GM03348 (cell line): ENCODE measurements at places on chromosomes 4 and X.

GRCh38 chr4:124199755-124200154, 512.8 kb downstream of the ANKRD50 start:
- DNase-seq, result no peak

- DNase-seq, result no peak
Observed at GRCh38 chrX:100477467-100477866, 67.4 kb upstream of the PCDH19 start.

DNA sequence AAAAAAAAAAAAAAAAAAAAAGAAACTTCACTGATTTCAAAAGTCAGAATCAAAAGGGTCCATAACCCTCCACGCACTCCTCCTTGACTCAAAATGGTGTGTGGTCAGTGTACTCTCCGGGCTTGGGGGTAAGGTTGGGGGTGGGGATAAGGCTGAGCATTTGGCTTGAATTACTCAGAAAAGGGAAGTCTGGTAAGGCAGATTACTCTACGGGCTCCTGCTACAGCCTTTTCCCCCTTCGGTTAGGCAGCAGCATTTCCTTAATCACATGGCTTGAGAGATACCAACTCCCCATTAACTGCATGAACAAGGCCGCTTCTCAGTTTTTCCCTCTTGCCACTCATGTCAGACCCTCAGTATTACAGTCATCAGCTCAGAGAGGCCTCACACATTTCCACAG, 135.4 kb upstream of the DUSP21 start:
- no peak for DNase-seq

DNA sequence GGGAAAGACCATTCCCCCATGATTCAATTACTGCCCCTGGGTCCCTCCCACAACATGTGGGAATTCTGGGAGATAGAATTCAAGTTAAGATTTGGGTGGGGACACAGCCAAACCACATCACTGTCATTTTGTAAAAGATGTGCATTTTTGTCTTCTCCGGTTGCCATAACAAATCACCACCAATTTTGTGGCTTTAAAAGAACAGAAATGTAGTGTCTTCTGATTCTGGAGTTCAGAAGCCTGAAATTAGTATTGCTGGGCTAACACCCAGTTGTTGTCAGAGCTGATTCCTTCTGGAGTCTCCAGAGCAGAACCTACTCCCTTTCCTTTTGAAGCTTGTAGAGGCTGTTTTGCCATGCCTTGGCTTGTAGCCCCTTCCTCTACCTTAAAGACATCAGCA, 54.1 kb upstream of the DHRSX start:
- no peak for DNase-seq

DNA sequence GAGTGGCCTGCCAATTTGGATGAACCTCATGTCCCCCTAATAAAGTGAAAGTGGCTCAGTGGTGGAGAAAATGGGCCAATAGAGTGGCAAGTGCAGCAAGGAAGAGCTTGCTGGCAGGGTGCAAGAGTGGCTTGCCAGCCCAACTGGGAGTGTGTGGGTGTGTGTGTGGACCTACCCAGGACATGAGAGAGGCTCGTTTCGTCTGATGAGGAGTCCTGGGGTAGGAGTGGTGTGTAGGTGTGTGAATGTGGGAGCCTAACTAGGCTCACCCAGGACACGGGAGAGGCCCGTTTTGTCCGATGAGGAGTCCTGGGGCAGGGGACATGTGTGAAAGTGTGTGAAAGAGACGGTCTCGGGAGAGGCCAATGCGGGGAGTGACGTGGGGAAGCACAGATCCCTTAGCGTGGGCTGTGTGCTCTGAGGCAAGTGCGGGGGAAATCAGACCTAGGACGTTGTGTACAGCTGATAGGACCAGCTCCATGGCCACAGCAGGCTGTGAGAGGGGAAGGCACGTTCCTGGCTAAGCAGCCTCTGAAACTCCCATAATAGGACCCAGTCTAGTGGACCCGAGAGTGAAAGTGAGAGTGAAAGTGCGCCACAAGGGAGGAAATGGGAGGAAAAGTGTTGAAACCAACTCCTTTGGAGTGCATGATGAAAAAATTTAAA, 5.3 kb downstream of the GAGE10 start:
- DNase-seq, result peak; percentile 16

DNA sequence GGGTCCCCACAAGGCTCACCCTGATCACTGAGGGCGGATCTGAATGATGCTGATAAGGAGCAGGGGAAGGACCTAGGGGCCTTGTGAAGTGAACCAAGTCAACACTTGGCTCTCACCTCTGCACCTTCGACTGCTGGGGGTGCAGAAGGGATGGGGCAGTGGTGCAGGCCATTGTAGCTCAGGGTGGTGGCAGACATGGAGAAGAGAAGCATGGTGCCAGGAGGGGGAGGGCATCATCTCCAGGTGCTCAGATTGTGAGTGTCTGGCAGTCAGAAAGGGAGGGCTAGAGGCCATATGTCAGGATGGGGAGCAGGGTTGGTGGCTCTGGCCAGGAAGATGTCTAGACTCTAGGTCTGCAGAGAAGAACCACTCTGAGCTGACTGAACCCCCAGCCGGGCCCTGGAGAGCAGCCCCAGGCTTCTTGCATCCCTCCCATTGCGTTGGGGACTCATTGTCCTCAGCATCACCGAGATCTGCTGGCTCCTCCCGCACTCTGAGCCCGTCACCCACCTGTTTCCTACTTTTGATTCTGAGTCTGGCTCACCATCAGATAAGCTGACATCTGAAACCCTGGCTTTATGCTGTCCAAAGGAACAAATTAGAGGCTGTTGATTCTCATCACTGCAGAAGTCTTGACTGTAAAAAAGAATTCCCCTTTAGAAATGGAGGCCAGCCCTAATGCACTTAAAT, 3.8 kb downstream of the APLN start:
- no peak for DNase-seq

DNA sequence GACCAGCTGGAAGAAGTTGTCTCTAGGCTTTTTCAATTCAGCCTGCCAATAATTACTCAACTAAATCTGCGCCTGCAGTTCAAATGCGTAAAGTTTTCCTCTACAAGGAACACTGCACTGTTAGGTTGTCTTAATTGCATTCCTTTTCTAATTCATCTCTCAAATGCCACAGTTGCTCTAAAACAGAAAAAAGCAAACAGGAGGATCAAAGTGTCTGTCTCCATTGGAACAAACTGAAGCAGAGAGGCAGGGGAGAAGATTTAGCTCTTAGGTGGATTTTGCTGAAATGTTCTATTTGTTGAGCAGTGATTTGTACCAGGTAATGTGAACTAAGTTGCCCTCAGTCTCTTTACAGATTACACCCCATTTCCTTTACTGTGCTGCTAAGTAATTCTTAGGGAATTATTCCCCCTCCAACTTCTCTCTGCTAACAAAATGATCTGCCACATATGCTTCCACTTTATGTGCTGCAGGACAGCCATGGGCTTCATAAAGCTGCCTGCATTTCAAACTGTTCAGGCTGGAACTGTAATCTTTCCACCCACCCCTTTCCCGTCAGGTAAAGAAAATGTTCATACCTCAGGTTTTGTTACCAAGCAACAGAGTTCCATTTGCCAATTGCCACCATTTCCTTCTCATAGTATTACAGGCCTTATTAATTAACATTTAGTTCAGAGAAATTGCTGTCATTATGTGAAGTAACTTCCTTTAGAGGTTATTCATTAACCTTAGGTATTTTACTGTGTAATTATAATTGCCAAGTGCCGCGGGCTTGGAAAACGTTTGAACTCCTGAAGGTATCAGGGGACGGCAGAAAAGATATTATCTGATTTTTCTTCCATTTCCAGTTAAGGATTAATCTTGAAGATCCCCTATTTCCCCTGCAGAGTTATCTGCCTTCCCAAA, 149.3 kb downstream of the SPRY1 start:
- DNase-seq, result no peak

DNA sequence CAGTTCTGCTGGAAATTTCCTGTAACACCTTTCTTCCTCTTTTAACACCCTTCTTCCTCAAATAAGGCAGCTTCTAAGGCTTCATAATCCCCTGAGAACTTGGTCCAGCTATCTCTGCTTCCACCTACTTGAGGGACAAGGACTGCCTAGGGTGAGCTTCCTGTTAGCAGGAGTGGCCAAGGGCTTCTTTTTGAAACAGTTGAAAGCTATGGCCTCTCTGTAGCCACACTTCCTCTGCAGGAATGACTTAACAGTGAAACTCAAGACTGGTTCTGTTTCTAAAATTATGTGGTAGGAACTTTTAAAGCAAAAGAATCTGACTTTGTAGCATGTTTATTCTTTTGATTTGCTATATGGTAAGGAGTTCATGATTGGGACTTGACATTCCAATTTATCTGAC, 108.5 kb upstream of the WDR1 start:
- no peak for DNase-seq

DNA sequence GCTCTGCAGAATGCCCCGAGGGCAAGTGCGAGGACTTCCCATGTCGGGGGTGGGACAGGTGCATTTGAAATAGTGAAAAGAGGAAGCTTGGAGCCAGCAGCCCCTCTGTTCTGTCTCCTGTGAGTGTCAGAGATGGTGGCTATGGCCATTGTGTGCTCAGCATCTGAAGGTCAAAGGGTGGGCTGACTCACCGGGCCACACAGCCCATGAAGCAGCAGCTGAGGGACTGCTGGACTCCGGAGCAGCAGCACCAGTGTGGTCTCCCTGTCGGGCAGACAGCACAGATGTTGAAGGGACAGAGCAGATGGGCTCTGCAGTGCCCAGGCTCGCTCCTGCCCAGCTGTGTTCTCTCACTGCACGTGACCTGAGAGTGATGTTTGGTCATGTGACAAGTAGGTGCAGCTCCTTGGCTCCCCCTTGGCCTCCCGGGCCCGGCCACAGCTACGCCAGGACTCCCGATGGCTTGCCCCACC, 53.5 kb downstream of the TBC1D14 start:
- no peak for DNase-seq

DNA sequence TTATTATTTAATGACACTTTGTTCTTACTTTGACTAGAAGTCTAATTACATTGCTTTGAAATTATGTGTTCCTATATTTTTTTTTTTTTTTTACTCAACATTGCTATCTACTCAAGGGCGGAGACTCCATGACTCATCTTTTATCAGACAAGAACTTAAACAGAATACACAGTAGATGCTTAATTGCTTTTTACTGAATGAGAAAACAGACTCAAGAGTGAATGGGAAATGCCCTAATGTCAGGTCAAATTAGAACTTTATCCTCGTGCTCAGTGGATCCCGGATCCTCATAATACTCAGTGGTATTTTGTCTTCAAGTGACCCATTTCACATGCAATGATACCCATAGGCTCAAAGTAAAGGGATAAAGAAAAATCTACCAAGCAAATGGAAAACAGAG, 954.5 kb upstream of the IGFBP7 start:
- DNase-seq, result no peak

DNA sequence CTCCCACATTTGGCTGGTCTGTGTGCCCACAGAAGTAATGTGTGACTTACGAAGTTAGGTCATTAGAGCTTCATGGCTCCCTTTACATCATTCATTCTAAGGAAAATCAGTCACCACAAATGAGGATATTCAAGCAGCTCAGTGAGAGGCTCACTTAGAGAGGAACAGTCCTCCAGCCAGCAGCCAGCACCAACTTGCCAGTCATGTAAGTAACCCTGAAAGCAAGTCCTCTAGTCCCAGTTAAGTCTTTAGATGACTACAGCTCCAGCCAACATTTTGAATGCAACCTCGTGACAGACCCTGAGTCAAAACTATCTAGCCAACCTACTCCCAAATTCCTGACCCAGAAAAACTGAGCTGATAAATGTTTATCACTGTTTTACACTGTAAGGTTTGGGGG, 71.3 kb downstream of the LRBA start:
- no peak for DNase-seq

DNA sequence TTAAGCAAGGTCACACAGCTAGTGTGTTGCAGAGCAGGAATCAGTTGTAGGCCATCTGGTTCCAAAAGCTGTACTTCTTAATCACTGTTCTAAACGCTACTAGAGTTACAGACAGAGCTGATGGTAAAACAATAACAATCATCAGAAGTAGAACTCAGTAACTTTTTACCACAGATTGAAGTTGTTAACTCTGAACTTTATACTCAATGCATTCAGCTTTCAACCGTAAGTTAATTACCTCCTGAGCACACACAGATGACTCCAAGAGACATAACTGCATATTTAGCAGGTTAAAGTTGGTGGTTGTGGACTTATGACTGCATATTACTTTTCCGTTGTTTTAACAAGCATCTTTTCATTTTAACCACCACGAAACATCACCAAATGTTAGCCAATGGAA, 127.3 kb downstream of the PRSS12 start:
- no peak for DNase-seq

DNA sequence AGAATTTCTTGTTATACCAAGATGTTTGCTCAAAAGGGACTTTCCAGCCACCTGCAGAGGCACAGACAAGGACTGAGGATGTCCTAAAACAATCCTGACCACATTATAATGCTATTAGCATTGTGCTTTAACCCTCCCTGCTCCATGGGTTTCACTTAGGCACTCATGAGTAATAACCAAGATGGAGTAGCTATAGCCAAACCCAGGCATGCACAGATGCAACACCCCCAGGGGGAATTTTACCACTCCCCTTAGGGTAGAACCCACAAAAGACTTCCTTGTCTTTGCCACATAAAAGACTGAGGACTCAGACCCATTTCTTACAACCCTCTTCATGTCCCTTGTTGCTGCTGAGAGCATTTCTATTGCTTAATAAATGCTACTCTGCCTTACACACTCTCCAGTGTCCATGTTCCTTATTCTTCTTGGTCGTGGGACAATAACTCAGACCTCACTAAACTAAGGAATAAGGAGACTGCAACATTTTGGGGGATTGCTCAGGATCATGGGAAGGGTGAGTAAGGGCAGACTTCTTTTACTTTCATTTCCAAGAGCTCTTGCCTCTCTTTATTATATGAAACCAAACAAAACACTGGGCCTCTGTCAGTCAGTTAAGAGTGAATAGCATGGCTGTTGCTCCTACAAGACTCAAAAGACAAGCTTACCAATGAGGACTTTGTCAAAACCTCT, 103.5 kb downstream of the TECRL start:
- DNase-seq, result no peak

DNA sequence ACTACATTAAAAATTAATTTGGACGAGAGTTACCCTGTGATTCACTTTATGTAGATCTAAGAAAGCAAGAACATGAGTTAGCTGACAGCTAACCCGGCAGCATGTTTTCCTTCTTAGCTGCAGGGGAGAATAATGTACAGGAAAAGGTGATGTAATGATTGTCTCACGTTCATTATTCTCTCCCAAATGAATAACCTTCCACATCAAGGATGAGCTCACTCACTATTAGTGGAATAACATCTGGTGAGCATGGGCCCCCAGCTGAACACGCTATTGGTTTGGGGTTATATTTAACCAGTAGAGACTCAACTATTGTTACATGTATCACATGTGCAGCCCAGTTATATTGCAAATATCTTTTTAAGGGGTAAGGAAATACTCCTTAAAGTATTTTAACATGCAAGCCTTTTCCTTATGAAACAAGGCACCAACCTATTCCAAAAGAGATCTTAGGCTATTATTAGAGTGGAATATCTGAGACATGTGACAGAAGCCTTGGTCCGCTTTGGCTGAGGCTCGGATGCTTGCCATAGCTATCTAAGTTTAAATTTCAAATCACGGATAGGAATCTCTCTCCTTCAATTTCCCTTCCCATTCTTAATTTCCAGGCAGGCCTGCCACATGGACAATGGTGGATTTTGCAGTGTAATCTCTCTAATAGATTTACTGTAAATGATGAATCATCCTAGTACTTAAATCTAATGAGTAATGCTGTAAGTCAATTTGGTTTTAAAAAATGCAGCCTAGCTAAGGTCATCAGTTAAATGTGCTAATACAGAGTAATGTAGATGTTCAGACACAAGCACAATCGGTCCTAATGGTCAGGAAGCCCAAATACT, 99.0 kb upstream of the OTUD4 start:
- peak; percentile 64 for DNase-seq

GRCh38 chrX:149830192-149830873, 48.6 kb downstream of the MAGEA9 start:
- peak; percentile 33 for DNase-seq
